ENCODE measurements at places on chromosomes 5 and 9.

GRCh38 chr9:130895038-130895437, 1.6 kb downstream of the QRFP start:
- no peak for DNase-seq

DNA sequence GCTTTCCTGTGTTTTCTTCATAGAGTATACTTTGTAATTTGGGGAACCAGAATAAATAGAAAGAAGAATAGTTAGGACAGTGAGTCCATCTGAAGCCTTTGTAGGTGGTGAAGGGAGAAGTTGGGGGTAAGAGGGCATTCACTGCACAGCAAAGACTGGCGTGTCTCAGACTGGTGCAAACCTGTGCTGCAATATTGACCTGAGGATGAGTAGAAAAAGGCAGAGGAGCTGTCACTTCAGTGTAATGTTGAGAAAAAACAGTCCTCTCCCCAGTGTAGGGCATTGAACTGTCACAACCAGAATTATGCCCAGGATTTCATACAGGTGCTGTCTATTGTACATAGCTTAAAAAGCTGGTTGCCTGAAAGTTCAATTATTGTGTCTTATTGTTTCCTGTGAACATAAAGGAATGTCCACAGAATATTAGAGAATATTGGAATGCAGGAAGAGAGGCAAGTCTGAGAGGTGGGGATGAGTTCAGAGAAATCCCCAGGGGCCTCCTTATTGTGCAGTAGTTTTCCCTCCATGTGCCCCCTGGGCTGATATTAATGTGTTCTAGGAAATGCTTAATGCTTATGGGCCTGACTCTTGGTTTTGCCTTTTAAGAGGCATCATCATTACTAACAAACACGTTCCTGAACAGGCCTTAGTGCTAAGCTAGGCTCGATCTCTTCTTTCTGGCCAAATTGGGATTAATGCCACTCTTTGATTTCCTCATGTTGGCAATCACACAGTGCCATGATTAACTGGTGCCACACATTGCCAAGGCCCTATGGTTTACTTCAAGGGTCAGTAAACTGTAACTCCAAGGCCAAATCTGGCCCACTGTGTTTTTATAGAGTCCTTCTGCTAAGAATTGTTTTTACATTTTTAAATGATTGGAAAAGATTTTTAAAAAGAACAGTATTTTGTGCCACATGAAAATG, 34.0 kb downstream of the DAPK1 start:
- DNase-seq: no peak

GRCh38 chr9:4831119-4831518, 38.4 kb downstream of the RCL1 start:
- DNase-seq: no peak

DNA sequence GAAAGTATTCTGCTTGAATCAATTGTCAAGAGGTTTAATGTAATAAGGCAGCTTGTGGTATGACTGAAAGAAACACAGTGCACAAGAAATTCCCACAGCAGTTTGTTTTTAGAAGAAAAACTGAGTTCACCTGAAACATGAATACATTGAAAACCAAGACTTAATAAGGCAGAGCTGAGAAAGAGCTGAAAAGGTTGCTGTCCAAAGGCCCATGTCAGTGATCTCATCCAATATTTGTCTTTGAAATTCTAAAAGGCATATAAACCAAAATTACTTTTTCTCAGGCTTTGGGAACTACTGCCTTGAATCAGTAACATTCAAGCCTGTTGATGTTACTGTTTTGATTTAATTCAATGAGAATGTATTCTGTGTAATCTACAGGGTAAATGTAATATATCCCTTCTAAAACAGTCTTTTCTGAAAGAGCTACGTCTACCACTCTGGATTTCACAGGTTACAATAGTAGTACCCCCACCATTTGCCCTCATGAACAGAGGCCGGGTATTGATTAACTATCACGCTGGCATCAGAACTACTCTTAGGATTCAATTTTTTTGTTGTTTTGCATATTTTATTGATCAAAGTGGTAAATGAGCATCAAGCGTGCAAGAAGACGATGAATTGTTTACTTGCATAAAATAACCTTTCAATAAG, 57.8 kb downstream of the PPIC start:
- no peak for DNase-seq

DNA sequence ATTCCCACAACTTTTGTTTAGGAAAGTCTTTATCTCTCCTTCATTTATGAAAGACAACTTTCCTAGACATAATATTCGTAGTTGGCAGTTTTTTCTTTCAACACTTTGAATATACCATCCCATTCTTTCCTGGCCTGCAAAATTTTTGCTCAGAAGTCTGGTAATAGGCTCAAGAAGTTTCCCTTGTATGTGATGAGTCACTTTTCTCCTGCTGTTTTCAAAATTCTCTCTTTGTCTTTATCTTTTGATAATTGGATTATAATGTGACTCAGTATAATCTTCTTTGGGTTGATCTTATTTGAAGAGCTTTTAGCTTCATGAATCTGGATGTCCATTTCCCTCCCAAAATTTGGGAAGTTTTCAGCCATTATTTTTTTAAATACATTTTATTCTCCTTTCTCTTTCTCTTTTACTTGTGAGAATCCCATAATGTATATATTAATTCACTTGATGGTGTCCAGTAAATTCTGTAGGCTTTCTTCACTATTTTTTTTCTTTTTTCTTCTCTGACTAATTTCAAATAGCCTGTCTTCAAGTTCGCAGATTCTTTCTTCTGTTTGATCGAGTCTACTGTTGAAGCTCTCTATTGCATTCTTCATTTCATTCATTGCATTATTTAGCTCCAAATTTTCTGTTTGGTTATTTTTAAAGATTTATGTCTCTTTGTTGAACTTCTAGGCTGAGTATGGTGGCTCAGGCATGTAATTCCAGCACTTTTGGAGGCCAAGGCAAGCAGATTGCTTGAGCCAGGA, 37.3 kb upstream of the CKS2 start:
- DNase-seq: no peak

DNA sequence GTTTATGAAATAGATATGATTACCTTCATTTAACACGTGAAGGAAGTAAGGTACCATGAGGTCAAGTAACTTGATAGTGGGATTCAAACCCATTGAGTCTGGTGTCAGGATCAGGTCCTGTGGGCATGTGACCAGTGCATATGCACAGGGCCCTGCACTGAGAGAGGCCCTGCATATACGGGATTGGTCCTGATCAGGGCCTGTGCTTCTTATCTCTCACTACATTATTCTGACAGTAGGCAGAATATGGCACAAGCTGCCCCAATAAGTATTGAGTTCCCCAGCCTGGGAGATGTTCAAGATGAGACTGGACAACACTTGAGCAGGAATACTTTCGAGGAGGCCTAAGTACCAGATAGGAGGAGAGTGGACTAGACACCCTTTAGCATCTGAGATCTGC, 44.0 kb downstream of the GALNT10 start:
- DNase-seq: no peak

DNA sequence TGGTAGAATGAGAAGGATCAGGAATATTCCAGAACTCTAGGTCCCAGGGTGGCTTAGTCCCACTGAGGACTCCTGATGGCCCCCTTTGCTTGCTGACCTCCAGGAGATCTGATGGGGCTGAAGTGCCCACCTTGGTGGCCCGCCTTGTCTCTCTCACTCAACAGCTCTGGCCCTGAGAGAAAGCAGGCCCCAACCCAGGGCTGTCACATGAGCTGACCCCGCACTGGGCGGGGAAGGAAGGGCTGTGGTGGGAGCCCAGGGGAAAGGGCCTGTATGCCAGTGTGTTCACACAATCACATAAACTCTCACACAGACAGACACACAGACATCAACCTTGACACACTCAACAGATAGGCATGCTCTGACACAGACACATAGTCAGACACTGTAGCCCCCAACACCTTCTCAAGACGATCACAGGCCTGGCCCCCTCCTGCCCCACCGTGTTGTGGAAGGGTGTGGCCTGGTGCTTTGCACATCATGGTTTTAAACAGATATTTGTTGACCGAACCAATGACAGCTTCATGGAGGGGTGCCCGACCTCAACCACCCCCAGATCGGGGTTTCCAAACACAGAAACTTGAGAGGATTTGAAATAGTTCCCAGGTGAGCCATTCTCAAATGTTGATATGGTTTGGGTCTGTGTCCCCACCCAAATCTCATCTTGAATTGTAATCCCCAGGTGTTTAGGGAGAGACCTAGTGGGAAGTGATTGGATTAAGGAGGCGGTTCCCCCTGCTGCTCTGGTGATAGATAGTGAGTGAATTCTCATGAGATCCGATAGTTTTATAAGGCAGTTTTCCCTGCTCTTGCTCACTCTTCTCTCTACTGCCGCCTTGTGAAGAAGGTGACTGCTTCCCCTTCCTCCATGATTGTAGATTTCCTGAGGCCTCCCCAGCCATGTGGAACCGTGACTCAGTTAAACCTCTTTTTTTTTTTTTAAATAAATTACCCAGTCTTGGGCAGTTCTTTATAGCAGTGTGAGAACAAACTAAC, 48.5 kb upstream of the HAND1 start:
- no peak for DNase-seq

DNA sequence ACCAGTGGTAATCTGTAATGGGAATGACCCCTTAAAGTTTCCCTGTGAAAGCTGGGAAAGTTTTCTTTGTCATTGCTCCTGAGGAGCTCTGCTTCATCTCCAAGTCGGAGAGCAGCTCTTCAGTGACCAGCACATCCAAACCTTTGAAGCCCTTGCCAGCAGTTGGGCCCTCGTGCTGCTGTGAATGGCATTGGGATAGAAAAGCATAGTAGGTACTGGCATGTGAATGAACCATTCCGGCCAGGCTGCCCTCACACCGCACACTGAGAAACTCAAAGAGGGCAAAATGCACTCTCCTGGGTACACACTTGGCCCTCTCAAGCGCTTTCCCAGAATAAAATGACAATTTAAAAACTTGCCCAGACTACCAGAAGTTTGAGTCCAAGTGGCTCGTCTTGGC, 1135.0 kb upstream of the WWC1 start:
- DNase-seq: no peak

DNA sequence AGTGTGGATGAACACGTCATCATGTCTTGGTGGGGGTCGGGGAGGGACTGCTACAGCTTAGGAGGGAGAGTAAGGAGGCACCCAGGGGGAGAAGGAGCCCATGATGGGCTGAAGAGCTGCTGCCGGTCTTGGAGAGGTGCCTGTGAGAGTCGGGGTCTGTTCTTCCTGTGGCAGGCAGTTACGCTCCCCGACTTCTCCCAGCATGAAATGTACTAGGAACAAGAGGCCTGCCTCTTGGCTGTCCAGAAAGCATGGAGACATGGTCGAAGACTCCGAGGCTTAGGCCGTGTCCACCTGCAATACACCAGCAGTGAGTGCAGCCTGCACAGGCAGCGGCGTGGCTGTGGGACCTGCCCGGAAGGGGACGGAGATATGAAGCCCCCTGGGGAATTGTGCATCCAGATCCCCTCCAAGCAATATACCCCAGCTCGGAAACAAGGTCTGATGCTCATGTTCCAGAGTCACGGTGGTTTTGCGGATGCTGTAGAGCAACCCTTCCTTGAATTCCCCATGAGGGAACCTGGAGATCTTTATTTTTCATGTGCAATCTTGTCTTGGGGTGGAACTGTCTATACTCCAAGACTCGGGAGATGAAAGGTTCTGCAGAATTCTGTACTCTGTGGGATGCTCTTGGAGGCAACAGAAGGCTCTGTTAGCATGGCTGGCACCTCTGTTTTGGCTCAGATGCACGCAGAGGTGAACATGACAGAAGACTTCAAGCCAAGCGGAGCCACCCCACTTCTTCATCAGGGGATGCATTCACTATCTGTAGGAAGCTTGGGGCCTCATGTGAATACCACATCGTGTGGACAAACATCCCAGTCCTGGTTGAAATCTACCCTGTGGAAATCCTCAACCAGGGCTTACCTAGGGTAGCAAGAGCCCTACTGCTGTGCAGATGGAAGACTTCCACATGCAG, 374.9 kb upstream of the IRX4 start:
- DNase-seq: no peak

GRCh38 chr9:70881333-70881732, 240.1 kb downstream of the TRPM3 start:
- DNase-seq: no peak

DNA sequence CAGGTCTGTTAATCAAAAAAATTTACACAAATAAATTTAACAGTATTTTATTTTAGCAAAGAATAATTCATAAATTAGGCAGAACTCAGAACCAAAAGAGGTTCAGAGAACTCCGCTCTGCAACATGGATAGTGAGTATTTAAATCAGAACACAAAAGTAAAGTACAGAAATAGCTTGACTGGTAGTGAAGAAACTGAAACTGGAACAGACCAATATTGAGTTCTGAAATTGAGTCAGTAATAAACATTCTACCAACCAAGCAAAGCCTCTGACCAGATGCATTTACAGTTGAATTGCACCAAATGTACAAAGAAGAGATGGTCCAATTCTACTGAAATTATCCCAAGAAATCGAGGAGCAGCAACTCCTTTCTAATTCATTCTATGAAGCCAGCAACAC, 1542.8 kb downstream of the EFNA5 start:
- no peak for DNase-seq

GRCh38 chr5:145975001-145975360, 38.6 kb downstream of the SH3RF2 start:
- no peak for DNase-seq

- no peak for DNase-seq
Observed at GRCh38 chr9:97394881-97395280, 17.0 kb upstream of the TDRD7 start.

GRCh38 chr5:178304761-178305645, 72.4 kb upstream of the PHYKPL start:
- DNase-seq: no peak

GRCh38 chr5:9716838-9717281, 86.7 kb upstream of the TAS2R1 start:
- DNase-seq: no peak

DNA sequence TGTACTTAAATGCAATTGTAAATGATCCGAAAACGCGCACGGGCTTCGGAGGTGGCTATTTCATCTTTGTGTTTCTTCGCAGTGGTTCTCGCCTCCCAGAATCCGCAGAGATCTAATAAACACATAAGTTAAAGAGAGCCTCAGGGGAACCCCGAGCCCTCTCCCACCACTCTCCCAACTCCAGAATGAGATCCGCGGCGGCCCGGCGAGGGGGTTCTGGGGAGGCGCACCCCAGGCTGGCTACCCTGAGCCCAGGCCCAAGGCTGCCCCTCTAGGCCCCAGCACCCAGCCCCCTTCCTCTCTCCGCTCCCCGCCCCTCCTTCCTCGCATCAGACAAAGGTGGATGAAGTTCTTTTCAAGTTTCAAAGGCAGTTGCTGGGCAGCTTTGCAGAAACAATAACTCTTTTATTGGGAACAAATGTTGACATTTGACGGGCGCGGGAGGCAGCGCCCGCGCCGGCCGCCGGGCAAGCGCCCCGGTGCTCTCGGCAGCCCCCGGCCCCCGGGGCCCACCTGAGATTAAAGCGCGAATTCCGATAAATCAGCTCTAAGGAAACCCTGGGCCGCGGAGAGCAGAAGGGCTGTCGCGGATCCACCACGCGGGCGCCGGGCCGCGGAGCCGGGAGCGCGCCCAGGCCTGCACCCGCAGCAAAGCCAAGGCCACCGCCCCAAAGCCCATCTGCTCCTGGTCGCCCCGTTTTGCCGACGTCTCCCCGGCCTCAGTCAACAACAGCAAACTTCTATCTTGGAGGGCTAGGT, 8.4 kb downstream of the IRX2 start:
- DNase-seq: no peak

DNA sequence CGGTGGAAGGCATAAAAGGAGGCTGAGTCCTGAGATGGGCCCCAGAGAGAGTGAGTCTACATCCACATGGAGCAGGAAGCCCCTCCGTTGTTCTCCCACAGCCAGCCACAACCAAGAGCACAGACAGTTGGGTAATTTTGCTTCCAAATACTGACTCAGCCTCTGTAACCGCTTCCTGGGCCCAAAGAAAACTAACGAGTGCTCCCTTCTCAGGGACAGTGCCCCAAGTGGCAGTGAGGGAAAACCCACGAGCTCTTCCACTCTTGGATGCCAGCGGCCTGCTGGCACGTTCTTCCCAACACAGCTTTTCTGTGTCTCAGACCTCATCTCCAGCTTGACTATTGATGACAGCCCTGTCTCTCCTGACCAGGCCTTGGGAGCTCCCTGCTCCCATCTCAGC, 207.6 kb downstream of the FSTL4 start:
- no peak for DNase-seq
